ENCODE measurements at places on chromosomes 2 and 18.

DNA sequence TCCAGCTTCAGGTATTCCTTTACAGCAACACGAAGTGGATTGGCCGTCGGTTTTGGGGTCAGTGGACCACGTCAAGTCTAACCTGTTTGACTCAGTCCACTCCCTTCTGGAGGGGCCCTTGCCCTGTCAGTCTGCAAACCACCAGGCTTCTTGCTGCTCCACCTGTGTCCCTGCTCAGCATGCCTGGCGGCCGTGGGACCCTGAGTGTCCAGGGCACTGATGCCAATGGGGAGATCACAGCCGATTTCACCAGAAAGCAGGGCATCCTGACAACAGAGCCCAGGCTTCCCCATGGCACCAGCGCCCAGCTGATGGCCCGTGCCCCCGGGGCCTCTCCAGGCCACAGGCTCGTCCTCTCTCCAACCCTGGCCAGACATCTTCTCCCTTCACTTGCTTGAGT is 41.2 kb upstream of the HS6ST1 start:
- no peak for DNase-seq

DNA sequence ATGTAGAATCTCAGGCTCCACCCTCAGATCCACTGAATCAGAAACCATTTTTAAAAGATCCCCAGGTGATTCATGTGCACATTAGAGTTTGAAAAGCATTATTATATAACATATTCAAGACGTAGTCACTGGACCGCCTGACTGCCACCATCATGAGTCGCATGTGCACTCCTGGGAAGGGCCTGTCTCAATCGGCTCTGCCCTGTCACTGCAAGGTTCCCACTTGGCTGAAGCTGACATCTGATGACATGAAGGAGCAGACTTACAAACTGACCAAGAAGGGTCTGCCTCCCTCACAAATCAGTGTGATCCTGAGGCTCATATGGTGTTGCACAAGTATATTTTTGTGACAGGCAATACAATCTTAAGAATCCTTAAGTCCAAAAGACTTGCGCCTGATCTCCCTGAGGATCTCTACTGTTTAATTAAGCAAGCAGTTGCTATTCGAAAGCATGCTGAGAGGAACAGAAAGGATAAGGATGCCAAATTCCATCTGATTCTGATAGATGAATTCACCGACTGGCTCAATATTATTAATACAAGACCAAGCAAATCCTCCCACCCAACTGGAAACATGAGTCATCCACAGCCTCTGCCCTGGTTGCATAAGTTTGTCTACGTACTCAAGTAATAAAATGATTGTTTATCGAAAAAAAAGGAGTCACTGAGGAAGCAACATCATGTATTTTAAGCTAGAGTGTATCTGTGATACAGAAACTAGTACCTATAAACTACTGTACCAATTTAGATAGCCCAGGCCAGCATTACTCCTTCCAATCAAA is 26.2 kb downstream of the ATAD2B start:
- no peak for DNase-seq

DNA sequence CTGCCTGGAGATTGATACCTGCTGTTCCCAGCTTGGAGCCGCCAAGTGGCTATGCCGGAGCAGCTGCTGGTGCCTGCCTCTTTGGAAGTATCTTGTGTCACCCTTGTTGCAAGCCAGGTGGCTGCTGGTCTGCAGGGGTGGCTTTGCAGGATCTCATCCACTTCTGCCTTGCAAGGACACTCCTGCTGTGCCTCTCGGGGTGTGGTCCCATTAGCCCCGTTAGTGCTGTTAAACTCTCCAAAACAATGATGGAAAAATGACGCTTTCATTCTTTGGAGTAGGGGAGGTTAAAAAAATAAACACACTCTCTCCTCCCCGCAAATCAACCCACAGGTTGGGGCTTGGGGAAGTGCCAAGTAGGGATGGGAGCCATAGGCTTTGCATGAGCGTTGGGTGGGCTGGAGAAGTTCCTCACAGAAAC is 352.8 kb downstream of the RNF144A start:
- DNase-seq, result no peak

DNA sequence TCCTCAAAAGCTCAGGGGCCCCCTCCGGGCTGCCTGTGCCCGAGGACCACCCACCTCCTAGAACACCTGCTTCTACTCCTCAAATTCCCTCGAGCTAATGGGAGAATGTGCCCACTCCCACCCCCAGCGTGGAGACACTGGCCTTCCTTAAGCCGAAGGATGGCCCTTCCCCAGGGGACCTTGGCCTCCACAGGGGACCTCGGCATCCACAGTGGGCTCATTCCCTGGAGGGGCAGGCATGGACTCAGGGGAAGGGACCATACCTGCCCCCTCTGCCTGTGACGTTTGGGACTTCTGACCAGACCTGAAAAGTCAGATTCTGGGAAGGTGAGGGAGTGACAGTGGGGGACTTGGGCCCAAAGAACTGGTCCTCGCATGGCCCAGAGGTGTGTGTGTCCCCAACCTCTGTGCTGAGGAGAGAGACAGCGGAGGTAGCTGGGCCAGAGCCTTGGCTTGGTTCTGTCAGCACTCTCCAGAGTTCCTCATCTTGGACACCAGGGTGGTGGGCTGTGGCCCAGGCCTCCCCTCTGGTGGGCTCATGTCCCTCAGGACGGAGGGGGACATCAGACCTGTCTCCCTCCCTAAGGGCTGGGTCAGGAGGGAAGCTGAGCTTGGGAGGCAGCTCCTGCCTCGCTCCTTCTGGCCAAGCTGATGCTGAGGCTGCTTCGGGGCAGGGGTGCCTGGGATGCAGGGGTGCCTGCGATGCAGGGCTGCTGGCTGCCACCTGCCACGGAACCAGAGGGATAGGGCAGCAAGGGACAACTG is 240.4 kb downstream of the HAUS1 start:
- no peak for DNase-seq

All from GM19239 (cell line).